ENCODE measurements at places on chromosomes 4 and X.

- DNase-seq = no peak
These were observed 180.7 kb downstream of the ADGRL3 start for GRCh38 chr4:61380865-61381264.

GRCh38 chr4:68569466-68570121, 6.5 kb downstream of the UGT2B17 start:
- DNase-seq = no peak

DNA sequence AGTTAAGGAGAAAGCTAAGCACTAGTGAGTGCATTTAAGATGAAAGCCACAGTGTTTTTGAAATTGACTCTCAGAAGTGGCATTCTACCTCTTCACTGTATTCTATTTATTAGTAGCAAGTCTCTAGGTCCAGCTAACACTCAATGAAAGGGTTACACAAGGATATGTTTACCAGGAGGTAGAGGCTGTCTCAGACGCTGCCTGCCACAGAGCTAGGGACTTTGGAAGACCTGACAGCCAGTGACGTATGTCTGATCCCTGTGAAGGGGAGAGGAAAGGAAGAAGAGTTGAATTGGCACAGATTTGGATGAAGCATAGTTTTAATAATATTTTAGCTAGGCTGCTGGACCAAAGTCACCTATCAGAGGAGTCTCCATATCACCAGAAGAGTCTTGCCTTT, 36.5 kb upstream of the KLHL2 start:
- no peak for DNase-seq

DNA sequence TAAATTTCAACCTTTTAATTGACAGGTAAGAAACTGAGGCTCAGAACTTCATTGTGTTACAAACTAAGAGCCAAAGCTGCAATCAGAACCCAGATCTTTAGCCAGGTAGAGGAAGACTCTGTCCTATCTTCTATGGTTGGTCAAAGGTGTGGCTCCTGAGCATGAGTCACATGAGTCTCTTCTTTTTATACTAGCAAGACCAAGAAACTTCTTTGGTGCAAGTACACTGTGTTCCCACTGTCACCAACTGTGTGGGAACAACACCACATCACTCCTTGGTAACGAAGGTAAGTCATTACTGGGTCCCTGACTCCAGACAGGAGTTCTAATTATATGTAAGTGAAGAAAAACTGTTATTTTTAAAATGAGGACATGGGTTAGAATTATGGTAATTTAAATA, 290.1 kb downstream of the INPP4B start:
- no peak for DNase-seq

- no peak for DNase-seq
These were observed 161.1 kb upstream of the NDST4 start for GRCh38 chr4:115274545-115274944.

DNA sequence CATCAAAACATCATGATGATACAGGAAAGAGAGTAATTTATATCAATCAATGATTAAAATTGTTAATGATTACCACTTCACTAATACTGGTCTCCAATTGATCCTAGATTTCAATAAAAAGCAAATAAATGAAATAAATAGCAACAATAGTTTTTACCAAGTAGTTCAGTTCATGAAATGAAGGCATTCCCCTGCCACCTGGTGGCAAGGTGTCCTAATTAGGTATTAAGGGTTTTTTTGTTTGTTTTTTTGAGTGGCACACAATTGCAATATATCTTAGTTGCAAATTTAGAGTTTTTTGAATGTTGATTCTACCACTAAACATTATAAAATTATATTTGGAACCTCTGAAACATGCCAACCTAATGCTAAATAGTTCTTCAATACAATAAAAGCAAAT, 157.4 kb upstream of the PDE5A start:
- DNase-seq = no peak

DNA sequence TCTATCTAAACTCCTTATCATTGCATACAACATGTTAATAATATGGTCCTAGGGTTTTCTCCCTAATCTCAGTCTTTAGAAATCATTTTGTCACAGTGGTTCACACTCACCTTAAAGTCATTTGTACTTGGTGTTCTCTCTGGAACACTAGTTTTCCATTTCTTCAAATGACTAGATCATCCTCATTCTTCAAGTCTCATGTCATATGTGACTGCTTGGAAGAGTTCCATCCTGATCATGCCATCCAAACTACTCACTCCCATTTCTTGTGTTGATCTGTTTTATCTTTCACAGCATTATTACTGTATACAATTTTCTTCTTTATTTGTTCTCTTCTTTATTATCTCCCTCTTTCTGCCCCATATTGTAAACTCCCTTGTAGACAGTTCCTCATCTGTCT, 66.5 kb downstream of the HTR2C start:
- no peak for DNase-seq

- DNase-seq = no peak
These were observed 35.3 kb upstream of the ACSL1 start for GRCh38 chr4:184861047-184861446.

GRCh38 chr4:73894001-73894400, 24.8 kb downstream of the CXCL1 start:
- no peak for DNase-seq

DNA sequence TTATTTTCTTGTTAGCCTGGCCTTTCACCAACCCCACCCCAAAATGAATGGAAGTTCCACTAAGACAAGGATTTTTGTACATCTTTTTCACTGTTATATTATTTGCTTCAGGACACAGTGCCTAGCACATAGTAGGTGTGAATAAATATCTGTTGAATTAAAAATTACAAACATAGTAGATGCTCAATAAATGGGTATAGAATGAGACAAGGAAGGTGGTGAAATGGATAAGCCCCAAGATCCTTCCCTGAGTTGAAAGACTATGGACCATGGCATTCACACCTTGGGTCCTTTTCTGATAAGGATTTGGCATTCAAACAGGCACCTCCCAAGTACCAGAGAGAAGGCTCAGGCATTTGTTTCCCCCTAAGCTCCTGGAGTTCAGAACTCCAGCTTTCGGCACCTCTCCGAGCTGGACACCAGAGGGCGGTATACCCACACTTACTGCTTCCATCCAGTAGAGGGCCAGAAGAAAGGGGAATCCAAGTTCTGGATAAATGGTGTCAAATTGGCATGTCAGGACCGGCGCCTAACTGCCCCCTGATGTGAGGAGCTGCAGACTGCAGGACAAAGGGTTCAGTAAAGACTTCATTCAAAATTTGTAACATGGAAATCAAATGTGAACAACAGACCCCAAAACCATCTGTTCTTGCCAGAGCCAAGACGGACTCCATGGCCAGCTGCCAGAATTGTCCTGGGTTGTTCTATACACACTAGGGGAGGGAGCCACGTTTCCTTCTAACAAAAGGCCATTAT, 193.0 kb downstream of the GPC3 start:
- DNase-seq = peak; percentile 43

GRCh38 chr4:119672086-119672485, 43.5 kb upstream of the PDE5A start:
- no peak for DNase-seq

DNA sequence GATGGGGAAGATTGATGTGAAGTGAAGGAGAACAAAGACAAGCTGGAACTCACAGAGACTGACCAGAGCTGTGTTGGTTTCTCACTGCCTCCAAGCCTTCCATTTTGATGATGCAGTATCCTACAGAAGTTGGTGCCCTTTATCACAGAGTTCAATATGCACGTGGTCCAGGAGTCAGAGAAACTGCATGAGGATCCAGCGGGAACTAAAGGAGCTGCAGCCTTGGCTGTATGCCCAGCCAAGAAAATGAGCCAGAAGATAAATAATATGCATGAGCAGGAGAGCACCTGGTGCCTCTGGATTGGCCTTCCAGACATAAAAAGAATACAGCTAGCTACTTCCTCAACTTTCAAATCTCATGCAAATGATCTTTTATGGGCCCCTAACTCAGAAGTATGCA, 44.3 kb upstream of the DCLK2 start:
- no peak for DNase-seq

DNA sequence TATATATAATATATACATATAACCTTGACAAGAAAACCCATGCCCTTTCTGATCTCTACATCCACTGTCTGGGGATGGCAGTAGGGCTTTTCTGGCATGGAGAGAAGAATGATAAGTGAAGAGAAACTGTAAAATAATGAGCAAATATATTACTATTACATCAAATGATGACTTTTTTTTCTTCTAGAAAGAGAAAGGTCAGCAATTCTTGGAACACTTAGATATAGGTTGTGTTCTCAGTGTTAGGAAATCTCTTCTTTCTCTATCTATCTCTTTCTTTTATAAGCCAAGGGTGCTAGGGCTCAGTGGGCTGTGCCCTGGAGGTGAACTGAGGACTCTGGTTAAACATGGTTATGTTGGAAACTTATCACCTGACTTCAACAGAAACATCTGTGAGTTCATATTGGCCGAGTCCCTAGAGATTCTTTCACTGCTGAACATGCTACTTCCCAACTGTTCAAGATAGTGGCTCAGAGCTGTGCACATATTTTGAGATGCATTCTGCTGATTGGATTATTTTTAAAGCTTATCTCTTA, 265.1 kb downstream of the GBA3 start:
- DNase-seq = no peak

- DNase-seq = no peak
These were observed 48.1 kb upstream of the STOX2 start for GRCh38 chr4:183857040-183857439.

GRCh38 chr4:26905172-26905571, 44.5 kb downstream of the STIM2 start:
- DNase-seq = no peak

DNA sequence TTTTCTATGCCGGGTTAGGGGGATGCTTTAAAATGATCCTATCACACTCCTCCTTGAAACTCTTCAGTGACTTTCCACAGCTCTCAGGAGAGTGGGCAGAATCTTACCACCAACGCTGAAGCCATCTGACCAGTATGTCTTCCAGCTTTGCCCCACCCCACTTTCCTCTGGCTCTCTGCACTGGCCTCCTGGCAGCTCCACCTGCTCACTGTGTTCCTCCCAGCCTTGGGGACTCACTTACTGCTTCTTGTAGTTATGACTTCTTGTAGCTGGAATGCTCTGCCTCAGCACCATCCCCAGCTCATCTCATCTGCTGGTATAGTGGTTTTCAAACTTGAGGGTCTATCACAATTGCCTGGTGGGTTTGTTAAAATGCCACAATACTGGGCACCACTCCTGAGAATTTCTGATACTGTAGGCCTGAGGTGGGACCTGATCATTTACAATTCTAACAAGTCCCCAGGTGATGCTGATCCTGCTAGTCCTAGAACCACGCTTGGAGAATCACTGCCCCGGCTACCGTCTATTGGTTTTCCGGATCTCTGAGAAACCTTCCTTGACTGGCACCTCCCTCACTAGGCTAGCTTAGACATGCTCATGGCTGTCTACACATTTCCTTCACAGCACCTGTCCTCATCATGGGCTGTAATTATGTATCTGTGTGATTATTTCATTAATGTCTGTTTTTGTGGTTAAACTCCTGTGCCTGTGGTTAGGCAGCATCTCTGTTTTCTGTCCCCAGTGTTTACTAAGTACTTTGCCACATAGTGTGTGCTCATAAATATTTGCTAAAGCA, 152.2 kb downstream of the MGST2 start:
- no peak for DNase-seq

DNA sequence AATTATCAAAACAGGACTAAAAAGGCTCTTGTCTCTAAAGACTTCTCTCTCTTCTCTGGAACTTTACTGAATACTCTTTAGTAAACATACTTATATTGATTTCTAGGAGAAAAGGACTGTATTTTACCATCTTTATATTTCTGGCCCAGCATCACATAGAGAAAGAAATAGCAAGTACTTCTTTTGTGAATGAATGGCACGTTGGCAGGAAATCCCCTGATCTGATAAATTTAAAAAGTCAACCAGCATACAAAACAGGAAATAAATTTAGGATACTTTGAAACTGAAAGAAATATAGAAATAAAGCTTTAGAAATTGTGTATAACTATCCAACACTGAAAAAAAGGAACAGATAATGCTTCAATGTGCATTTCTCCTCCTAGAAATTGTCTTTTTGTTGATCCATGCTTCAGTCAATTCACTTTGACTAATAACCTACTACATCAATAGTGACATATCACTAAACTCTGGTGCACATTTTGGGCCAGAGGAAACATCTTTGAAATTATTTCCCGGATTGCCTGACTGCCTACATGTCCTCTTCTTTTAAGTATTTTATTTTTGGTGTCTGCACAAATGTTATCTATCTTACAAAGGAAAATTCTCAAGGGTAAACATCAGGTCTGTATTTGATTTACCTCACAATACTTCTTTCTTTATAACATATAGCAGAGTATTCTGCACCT, 183.5 kb upstream of the FSTL5 start:
- no peak for DNase-seq

- DNase-seq = no peak
These were observed 12.4 kb upstream of the TDO2 start for GRCh38 chr4:155891058-155891457.

GRCh38 chrX:3815896-3816664, 102.6 kb upstream of the PRKX start:
- peak; percentile 2 for DNase-seq

DNA sequence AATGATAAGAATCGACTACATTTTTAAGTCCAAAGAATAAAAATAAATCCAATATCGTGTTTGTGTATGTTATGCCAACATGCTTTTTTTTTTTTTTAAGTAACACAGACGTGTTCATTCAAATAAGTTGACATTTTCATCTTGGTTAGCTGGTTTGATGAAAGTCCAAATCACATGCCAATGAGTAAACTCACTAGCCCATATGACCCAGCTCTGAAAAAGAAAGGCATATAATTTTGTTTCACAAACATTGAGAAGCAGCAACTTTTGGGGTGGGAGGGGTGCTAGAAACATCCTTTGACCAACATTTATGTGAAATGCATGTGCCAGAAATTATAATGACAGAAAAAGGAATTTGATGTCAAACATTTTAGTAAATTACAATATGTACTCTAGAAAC, 61.6 kb upstream of the SPP1 start:
- no peak for DNase-seq

- DNase-seq = no peak
These were observed 383.3 kb downstream of the BCOR start for GRCh38 chrX:39714471-39714870.

GRCh38 chr4:165175879-165176278, 31.5 kb upstream of the KLHL2 start:
- DNase-seq = no peak

DNA sequence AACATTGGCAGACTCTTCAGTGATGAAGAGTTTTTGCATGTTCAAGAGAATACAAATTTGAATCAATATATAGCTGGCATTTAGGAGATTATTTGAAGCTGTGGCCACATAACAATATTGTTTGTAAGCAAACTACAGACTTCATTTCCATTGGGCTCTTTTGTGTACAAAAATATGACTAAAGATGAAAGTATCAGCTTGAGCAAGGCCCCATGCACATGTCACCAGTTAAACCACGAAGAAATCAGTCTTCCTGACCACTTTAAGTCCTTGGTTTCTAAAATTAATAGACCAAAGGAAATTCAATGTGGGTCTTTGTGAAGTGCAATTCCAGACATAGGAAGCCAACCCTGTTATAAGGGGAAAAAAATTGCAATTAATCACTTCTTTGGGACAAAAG, 1664.6 kb upstream of the ADGRL3 start:
- DNase-seq = no peak

- DNase-seq = no peak
These were observed 238.8 kb upstream of the PCDH10 start for GRCh38 chr4:132910229-132910748.

GRCh38 chr4:7963691-7964090, 24.0 kb upstream of the AFAP1 start:
- DNase-seq = no peak

All from activated CD4-positive, alpha-beta T cell treated with anti-CD3 and anti-CD28 coated beads, Interleukin-2, amount 50 U/mL, for 4 hours (primary cell).